A549 treated with ZK216348 at 1 μM for 4 hours (cell line): ENCODE measurements at places on chromosomes 3 and 15. TPM values are rescaled to one million over a fixed set of nuclear protein-coding genes. Genes with fewer than 3 reads are reported as not detected.

ZNF662 gene
- total RNA-seq, result not detected in 5 replicates

GOLGA8R gene
- total RNA-seq, result 0.14 to 0.34 TPM (median 0.24 TPM) in 5 replicates

SEMA5B gene
- 0.06 to 0.41 TPM (median 0.19 TPM) in 5 replicates for total RNA-seq

PYGO1 gene
- 4.8 to 9.6 TPM (median 7.9 TPM) in 5 replicates for total RNA-seq

KBTBD13 gene
- not detected in 5 replicates for total RNA-seq

ATP13A4 gene
- total RNA-seq, result not detected in 5 replicates

ATP8B4 gene
- total RNA-seq, result 0.62 to 1.6 TPM (median 0.91 TPM) in 5 replicates

GOLGA8T gene
- 1.1 to 2.8 TPM (median 2.0 TPM) in 5 replicates for total RNA-seq

STXBP5L gene
- not detected in 5 replicates for total RNA-seq

NOX5 gene
- 0.12 to 0.41 TPM (median 0.26 TPM) in 5 replicates for total RNA-seq

GPR62 gene
- not detected in 5 replicates for total RNA-seq

GTPBP8 gene
- 9.7 to 16.9 TPM (median 15.3 TPM) in 5 replicates for total RNA-seq

NR1I2 gene
- total RNA-seq, result not detected in 5 replicates

ZNF620 gene
- 1.4 to 2.2 TPM (median 1.6 TPM) in 5 replicates for total RNA-seq

TRIM42 gene
- total RNA-seq, result not detected in 5 replicates

BAHD1 gene
- 9.1 to 12.4 TPM (median 11.5 TPM) in 5 replicates for total RNA-seq

ENTPD3 gene
- not detected in 5 replicates for total RNA-seq

TNIK gene
- total RNA-seq, result 1.8 to 2.6 TPM (median 2.3 TPM) in 5 replicates

KLHL40 gene
- not detected in 5 replicates for total RNA-seq

PTX3 gene
- total RNA-seq, result 0.61 to 1.2 TPM (median 1.0 TPM) in 5 replicates

SCN5A gene
- total RNA-seq, result 0.54 to 1.9 TPM (median 0.88 TPM) in 5 replicates

TMEM108 gene
- not detected in 5 replicates for total RNA-seq

C15orf39 gene
- 19.8 to 32.8 TPM (median 32.5 TPM) in 5 replicates for total RNA-seq

SLC2A2 gene
- not detected in 5 replicates for total RNA-seq

POC1A gene
- 12.2 to 19.5 TPM (median 19.2 TPM) in 5 replicates for total RNA-seq

FOXL2 gene
- total RNA-seq, result 2.5 to 6.0 TPM (median 4.8 TPM) in 5 replicates

PLS1 gene
- 9.1 to 15.7 TPM (median 12.2 TPM) in 5 replicates for total RNA-seq
